ENCODE measurements at places on chromosomes 3 and 15.

- peak; percentile 10 for DNase-seq
These were observed 27.3 kb downstream of the KLHDC8B start for GRCh38 chr3:49198611-49199230.

- no peak for DNase-seq
These were observed 316.1 kb upstream of the TPM1 start for GRCh38 chr15:62726461-62726860.

DNA sequence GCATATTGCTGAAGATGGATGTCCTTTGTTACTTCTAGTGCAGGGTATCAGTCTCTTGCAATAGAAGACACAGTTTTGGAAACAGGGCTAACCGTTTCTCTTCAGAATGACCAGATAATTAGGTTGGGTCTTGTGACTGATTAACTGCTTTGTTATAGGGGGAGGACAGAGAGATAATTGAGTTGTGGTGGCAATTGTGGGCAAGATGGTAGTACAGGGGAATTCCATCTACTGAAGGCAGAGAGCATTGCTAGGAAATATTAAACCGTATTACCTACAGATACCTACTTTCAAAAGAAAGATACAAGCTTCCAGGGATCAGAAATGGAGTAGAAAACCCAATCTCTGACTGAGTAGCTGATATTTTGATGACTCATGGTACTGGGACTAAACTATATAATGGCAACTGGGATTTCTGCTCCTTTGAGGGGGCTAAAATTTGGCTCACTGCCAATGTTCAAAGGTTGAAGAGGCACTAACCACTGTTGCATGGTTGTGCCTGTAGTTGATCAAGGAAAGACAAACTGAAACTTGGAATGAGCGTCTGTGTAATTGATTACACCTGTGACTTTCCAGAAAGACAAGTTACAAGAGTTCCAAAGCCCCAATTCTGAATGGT is 4.2 kb downstream of the PRR23B start:
- peak; percentile 5 for DNase-seq

- DNase-seq: no peak
These were observed 62.9 kb downstream of the SLC28A2 start for GRCh38 chr15:45314960-45315359.

GRCh38 chr3:169041677-169042171 is 621.8 kb downstream of the MECOM start:
- DNase-seq: peak; percentile 24

GRCh38 chr15:67076147-67076843 is 10.9 kb downstream of the SMAD3 start:
- no peak for DNase-seq

DNA sequence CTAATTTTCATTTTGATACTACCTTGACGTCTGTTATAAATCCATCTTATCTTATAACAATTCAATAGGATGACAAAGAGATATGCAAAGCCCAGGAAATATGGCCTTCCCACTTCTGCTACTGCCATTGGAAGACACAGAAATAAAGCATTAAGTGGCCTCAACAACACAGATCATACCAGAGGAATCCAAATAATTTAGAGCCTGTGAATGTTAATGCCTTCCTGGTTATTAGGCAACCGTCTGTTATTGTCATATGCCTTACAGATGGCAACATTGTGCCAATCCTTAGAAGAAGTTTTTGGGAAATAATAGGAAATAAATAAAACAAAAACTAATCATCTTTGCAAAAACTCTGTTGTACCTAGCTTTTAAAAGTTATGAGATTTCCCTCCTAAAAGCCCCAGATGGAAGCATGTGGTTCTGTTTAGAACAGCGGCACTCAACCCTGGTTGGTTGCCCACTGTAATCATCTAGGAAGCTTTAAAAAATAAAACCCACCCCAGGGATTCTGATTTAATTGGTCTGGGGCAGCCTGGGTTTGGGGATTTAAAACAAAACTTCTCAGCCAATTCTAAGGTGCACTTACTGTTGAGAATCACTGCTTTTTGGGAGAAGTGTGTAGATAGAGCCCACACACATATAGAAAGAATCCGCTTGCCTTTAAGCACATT is 704.8 kb upstream of the CFAP20DC start:
- no peak for DNase-seq

DNA sequence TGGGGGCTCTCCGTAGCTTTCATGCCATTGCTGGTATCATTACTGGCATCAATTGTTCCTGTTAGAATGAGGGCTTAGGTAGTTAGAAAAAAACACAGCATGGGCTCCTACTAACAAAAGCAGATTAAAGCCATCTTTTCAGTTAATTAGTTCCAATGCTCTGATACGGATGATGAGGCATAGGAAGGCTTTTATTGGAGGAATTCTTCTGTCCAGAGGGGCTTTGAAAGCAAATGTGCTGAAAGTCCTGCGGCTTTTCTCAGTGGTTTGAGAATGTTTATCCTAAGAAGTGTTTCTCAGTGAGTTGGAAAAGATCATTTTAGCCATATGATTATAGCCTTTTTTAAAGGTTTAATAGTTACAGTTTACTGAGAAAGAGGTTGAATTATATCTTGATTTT is 198.5 kb downstream of the THSD4 start:
- no peak for DNase-seq

- no peak for DNase-seq
These were observed 93.9 kb downstream of the IL5RA start for GRCh38 chr3:3016226-3016625.

GRCh38 chr3:127256733-127257271 is 31.0 kb downstream of the PRR20G start:
- no peak for DNase-seq

GRCh38 chr3:141321109-141321497 is 47.2 kb upstream of the ZBTB38 start:
- no peak for DNase-seq

DNA sequence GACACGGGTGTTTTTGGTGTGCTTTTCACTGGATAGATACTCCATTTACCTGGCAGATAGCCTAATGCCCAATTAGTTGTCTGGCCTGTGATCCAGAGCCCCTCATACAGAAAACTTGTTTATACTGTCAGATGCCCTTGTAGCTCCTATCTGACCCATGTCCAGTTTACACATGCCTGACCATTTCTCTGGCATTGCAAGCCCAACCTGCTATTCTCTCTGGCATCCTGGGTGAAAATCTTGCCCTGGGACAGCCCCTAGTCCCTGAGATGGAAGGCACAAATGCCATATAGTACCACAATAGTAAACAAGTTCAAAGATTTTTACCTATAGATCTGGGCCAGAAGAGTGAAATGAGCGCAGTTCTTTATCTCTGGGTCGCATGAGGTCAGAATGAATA is 212.6 kb downstream of the ZBBX start:
- no peak for DNase-seq

DNA sequence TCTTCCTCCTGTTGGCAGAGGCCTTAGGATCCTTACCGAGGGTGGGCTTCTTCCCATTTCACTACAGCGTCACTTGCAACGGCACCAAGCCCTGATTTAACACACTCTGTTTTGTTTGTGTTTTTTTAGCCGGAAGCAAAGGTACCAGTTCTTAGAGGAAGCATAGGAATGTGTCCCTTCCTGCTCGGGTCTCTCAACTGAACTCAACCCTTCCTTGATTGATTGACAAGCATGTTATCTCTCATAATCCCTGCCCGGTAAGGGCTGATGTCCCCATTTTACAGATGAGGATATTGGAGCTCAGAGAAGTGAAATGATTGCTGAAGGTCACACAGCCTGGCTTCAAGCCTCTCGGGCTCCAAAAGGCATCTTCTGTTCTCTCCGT is 26.6 kb upstream of the MAGEF1 start:
- no peak for DNase-seq

DNA sequence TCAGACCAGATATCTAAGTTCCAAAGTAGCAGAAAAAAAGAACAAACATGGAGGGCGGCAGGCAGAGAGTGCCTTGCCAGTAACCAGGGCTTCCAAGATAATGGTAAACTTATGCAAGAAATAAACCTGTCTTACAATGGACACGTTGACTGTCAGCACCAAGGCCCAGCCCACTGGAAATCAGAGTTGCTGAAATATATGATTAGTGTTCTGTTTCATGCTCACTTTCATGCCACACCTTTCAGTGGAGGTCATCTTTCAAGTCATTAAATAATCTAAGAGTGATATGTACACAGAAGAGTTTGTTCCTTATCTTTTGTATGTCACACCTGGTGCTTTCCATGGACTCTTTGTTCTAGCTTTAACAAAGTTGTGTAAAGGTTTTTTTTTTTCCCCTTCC is 358.1 kb downstream of the MECOM start:
- DNase-seq: no peak

GRCh38 chr3:24683633-24684384 is 189.2 kb upstream of the THRB start:
- peak; percentile 55 for DNase-seq

- no peak for DNase-seq
These were observed 11.4 kb upstream of the CYP11A1 start for GRCh38 chr15:74378848-74379247.

GRCh38 chr3:150589759-150590158 is 13.4 kb upstream of the SELENOT start:
- DNase-seq: no peak

- no peak for DNase-seq
These were observed 33.4 kb downstream of the POC1A start for GRCh38 chr3:52120556-52121463.

DNA sequence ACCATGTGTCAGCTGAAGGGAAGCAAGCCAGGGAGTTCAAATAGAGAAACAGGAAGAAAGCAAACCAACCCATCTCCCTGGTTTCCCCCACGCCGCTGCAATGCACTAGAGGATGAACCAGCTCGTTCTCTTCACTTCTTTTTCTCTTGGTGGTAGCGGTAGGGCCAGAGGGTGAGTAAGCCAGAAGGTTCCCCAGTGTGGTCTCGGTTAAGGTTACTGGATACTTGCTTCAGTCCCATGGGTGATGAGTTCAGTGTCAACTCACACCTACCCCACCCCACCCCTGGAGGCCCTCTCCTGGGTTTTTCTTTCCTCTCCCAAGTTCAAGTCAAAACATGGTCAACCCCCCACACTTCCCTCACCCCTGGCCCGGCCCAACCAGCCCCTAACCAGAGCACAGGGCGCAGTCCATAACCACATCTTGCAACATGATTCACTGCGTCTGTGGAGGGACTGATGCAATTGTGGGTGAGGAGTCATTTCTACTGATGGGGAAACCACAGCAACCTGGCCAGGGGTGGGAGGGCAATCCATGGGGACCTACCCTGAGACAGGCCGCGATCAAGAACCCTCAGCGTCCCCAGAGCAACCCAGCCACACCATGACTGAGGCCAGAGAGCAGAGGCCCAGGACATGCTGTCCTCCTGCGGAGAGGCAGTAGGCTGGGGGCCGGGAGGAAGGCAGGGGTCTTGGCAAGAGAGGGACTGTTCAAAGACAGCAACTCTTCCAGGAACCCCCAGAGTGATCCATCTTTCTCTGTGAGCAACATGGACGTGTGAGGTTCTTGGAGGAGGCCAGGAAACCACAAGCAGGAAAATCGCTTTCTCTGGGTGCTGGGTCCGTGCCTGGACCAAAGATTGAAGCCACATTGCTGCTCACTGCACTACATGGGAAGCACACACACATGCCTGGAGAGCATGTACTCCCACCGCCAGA is 276.6 kb downstream of the UACA start:
- DNase-seq: no peak

- peak; percentile 41 for DNase-seq
These were observed 73.1 kb upstream of the LRTM1 start for GRCh38 chr3:55000953-55001352.

DNA sequence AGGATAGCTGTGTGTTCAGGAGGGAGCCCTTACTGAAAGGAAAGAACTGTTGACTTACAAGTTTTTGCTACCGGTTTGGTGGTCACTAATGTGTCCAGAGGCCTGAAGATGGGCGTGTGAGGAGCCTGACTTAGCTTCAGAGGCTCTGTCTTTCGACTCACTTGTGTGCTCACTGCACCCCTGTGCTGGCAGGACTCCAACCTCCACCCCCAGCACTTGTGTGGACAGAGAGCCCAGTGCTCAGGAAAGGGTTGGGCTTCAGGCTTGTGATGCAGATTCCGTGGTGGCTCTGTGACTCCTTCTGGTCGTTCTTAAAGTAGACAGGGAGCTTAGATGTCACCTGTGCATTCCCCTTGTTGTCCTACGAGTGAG is 100.9 kb downstream of the PGPEP1L start:
- DNase-seq: no peak

- no peak for DNase-seq
These were observed 266.3 kb downstream of the SI start for GRCh38 chr3:164812042-164812441.

- peak; percentile 30 for DNase-seq
These were observed 161.5 kb upstream of the KBTBD8 start for GRCh38 chr3:66836363-66837152.

DNA sequence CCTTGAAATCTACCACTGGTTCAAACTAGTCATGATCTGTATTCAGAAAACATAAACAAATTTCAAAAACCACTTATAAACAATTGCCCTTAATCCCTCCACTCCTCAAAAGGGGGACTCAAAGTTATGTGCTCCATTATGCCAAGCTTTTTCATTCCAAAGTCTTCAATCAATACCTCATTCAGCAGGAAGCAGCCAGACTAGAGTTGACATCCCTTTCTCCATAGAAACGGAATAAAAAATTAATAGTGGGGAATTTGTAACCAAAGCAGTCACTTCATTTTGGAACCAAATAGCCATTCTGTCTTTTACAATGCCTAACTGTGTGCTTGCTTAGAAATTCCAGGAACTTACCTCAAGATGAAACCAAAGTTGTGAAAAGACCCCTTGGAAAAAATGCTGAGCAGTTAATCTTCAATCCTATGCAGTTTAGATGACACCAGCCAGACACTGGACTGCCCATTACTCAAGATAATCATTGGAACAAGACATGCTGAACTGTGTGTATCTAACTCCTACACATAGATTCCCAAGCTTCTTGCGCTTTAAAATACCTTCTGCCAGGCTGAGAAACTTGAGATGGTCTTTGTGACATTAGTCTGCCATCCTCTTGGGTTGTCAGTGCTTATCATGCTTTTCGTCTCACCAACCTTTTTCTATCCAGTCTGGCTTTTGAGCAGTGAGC is 406.2 kb downstream of the PLOD2 start:
- no peak for DNase-seq

- no peak for DNase-seq
These were observed 16.0 kb downstream of the LTF start for GRCh38 chr3:46448721-46449120.

- peak; percentile 17 for DNase-seq
These were observed 168.8 kb upstream of the TLE3 start for GRCh38 chr15:70266412-70267121.

DNA sequence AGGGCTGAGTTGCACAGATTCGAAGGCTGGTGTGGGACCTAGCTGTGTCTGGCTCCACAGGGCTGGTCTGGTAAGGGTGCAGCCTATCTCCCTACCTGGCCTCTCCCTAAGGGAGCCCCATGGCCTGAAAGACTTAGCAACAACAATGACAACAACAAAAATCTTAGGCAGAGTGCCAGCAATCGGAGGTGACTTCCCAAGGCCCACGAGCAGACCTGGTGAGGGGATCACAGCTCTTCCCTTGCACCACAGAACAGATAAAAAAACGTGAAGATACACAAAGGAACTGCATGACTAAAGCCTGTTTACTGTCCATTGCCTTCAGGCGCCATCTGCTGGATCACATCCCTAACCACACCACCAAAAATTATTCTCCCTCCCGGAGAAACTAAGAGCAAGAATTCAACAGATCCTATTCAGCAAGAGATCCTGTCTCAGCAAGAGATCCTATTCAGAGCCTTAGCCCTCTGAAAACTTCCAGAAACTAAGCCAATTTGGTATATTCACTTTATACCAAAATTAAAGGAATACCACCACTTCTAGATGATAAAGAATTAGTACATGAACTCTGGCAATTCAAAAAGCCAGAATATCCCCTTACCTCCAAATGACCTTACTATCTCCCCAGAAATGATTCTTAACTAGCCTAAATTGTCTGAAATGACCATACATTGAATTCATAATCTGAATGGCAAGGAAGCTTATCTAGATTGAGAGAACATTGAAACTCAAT is 24.1 kb upstream of the OR5K4 start:
- DNase-seq: peak; percentile 72

All from SJCRH30 (cell line).